ENCODE measurements at places on chromosomes 11 and 22. TPM values are rescaled to one million over a fixed set of nuclear protein-coding genes. Genes with fewer than 3 reads are reported as not detected.

The IGSF22 gene
- total RNA-seq = 1.4 TPM

The OR51B2 gene
- total RNA-seq = not detected

The TRIM48 gene
- total RNA-seq = not detected

DNA sequence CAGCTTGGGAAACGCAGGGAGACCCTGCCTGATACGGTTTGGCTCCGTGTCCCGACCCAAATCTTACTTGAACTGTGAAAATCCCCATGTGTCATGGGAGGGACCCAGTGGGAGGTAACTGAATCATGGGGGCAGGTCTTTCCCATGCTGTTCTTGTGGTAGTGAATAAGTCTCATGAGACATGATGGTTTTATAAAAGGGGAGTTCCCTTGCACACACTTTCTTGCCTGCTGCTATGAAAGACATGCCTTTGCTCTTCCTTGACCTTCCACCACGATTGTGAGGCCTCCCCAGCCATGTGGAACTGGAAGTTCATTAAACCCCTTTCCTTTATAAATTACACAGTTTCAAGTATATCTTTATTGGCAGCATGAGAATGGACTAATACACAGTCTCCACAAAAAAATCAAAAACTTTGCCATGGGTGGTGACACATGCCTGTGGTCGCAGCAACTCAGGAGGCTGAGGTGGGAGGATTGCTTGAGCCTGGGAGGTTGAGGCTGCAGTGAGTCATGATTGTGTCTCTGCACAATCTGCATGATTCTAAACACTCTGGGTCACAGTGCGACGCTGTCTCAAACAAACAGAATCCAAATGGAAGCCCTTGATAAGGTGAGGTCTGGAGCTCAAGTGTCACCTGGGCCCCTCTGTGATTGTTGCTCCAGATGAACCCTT, 34.9 kb downstream of the SYN3 start:
- DNase-seq = no peak

- DNase-seq = no peak
Observed at GRCh38 chr11:2701898-2702434, 2.2 kb upstream of the KCNQ1OT1 start.

DNA sequence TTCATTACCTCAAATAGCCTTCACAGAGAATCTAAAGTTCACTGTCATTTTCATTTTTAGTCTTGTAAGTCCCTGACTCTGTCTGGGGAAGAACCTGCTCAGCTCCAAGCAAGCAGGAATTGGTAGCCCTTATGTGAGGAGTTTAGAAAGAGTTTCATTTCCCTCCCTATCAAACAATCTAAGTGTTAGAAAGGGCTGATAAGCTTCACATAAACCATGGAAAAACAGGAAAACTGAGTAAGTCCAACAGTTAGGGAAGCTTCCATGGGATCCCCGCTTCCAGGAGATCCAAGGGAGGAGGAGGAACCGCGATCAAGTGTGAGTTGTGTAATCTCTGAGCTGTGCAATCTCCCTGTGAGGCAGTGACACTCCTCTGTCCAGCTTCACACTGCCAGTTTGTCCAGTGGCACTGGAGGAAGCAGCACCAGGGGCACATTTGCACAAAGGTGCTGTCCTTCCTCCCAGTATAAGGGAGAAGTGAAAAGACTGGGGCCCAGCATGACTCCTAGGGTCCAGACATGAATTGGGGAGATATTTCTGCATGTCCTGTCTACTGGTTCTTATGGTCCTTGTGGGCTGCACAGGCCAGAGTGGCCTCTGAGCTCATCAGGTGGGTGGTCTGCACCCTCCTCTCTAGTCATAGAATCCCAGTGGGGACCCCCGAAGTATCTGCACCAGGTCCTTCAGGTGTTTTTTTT, 4.3 kb downstream of the PRAME start:
- no peak for DNase-seq

DNA sequence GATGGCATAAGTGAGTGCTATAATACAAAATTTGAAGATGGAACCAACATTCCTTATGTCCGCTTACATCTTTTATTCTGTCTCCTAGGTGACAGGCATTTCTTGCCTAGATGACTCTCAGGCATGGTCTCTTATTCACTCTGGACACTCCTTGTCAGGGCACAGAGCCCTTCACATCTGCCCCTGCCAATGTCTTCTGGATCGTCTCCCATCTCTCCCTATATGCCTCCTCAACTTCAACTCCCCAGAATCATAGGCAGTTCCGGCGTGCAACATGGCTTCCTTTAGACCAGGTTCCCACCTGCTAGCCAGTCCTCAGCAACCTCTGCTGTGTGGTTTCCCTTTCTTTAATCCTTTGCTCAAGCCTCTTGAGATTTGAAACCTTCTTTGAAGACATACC, 300.9 kb downstream of the TENM4 start:
- no peak for DNase-seq

DNA sequence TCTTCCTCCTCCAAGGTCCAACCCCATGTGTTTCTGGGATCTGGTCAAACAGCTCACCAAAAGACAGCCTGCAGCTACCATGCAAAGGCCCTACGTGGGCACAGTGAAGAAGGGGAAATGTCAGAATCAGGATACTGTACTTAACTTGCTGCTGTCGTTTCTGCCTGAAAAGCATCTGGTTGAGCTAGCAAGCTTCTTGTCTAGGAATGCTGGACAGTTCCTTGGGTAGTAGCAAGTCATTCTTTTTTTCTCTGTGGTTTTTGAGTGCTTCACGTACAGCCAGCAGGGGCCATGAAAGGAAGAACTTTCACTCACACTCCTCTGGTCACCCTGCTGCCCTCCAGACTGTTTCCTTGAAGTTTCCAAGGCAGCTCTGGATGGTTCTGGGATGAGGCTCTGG, 24.7 kb downstream of the RCOR2 start:
- DNase-seq = no peak

DNA sequence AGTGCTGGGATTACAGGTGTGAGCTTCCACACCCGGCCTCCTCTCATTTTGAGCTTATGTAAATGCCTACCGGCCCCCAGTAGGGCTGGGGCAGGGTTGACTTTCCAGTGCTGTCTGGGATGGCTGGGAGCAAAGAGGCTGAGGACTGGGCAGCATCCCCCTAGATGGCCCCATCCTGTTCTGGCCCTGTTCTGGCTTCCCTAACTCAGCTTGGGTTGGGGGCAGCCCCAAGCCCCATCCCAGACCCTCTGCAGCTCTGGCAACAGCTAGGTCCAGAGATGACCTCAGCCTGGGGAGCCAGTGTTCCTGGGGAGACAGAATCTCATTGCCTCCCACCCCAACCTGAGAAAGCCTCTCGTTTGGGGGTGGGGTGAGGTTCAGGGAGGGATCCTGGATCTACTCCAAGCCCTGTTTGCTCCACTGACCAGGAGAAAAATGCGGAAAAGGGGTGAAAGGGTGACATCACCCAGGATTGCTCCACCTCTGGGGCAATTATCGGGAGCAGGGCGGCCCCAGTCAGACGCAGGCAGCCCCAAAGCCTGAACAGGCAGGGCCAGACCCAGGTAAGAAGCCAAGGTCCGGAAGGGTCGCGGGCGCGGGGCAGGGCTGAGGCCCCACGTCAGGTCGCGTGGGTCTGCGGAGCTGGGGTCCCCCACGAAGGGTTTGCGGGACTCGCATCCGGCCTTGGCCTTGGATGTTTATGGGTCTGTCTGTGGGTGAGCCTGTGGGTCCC, at the start of gene PNPLA2:
Gene PNPLA2, plus strand, starts transcription at position 519 of the 733 bp plus-strand sequence. CDS start 805 bp downstream, outside the sequence.
- DNase-seq = peak; percentile 76

The UBQLN3 gene
- 0.13 TPM for total RNA-seq

The IFITM1 gene
- total RNA-seq = 1.8 TPM

GRCh38 chr11:57380975-57381374, at the start of gene PRG3:
Gene PRG3 (minus strand): TSS chr11:57381150. CDS start chr11:57380708, 442 bp downstream.
- no peak for DNase-seq

GRCh38 chr11:74847395-74847794, 98.7 kb downstream of the RNF169 start:
- no peak for DNase-seq

- DNase-seq = peak; percentile 4
Observed at GRCh38 chr11:36711104-36711825, 113.2 kb upstream of the RAG2 start.

Measured in bronchial epithelial cell (primary cell).